ENCODE measurements at places on chromosomes 1 and 21.
A peak's percentile ranks its signal among the peaks of the same experiment; 100 is the strongest.

DNA sequence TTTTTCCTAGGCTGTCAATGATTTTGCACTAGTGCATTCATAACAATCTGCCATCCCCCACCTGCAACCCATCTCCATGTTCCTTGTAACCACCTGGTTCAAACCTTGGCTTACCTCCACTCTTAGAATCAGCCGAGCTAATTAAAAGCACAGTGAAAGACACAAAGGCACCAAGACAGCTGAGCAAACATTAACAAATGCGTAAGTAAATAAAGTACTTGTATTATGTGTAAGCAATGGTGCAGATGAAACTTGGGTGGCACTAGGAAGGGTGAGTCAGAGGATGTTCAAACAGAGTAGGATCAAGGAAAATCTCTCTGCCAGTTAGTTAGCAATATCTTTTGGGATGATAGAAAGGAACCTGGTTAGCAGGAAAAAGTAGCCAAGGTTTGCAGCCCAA is 5.1 kb upstream of the FOXJ3 start:
- no peak for DNase-seq

- DNase-seq, result no peak
These were observed 57.3 kb downstream of the SLC37A1 start for GRCh38 chr21:42570841-42571387.

DNA sequence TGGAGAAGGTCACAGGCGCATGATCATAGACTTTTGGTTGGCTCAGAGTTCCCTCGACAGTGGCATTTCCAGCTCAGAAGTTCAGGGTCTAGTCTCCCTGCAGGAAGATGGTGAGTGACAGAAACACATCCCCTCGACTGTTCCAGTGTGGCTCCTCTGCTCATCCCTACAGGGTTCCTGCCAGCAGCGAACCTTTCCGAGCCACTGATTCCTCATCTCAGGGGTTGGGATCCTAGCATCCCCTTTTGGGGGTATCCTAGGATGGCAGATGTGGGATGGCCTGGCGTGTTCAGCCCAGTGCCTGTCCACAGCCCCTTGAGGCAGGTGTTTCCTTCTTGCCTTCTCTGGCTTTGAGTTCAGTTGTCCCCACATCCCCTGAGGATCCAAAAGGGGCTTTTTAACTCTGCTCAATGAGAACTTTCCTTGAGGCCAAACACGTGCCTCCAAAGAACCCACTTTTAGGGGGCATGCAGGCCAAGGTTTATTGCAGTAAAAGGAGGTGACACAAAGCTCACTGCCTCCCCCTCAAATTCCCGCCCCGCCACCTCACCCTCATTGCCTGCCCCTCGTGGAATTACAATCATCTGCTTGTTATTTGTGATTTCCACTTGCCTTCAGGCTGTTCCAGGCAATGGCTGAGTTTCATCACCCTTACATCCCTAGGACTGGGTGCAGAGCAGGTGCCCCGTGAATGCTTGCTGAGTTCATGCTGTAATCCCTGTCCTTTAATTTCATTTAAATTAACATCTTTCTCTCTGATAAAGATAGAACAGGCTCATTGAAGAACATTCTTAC is 440.7 kb downstream of the CAMTA1 start:
- peak; percentile 59 for DNase-seq

GRCh38 chr1:110207831-110208230 is 2.3 kb upstream of the KCNC4 start:
- DNase-seq, result peak; percentile 50

DNA sequence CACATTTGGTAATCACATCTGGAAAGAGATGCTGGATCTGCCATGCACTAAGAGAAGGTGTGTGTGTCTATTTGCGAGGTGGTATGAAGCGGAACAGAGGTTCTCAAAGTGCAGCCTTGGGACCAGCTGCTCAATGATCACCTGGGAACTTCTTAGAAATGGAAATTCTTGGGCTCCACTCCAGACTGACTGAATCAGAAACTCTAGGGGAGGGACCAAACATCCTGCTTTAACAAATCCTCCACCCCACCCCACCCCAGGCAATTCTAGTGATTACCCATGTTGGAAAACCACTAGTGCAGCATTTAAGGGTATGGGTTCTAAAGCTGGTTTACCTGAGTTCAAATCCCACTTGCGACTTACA is 143.9 kb upstream of the JUN start:
- no peak for DNase-seq

DNA sequence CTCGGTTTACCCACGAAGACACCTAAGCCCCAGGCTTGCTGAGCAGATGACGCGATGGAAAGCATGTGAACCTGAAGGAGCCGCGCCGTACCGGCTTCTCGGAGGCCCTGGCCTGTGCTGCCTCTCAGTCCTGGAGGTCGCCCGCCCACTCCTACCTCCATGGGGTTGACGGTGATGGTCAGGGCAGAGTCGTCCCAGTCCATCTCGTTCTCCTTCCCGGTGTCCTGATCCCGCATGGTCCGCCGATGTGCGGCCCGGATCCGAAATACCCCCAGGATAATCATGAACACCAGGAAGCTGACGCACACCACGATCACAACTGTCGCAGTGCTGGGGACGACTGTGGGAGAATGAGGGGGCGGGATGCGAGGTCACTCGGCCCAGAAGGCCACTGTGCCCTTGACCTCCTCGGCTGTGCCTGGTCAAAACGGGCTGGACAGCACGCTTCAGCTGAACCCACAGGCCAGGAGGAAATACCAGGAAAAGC is 79.6 kb downstream of the PIK3CD start:
- DNase-seq, result no peak

DNA sequence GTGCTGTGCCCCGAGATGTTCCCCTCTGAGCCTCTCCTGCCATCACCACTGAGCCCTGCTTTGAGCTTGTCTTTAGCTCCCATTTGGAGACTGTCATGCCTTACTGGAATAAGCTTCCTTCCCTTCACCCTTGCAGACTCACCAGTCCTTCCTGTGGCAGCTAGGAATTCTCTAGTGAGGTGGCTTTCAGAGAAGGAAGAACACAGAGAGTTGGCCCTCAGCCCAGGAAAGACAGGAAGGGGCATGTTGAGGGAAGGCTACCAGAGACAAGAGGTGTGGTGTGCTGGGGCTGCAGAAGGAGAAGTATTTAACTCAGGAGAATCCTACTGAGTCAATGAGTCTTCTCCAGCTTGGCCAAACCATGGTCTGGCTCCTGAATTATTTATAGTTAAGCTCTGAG is 76.3 kb downstream of the UCK2 start:
- peak; percentile 89 for DNase-seq
